ENCODE measurements at places on chromosomes 11 and 22.

DNA sequence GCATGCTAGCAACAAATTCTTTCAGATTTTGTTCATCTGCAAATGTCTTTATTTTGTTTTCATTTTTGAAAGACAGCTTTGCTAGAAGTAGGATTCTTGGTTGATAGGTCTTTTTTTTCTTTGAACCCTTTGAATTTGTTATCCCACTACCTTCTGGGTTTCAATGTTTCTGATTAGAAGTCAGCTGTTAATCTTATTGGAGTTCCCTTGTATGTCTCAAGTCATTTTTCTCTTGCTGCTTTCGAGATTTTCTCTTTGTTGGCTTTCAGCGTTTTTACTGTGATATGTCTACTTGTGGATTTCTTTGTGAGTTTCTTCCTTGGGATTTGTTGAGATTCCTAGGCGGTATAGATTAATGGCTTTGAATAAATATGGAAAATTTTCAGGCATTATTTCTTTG lies 27.2 kb upstream of the MS4A8 start:
- DNase-seq = no peak

DNA sequence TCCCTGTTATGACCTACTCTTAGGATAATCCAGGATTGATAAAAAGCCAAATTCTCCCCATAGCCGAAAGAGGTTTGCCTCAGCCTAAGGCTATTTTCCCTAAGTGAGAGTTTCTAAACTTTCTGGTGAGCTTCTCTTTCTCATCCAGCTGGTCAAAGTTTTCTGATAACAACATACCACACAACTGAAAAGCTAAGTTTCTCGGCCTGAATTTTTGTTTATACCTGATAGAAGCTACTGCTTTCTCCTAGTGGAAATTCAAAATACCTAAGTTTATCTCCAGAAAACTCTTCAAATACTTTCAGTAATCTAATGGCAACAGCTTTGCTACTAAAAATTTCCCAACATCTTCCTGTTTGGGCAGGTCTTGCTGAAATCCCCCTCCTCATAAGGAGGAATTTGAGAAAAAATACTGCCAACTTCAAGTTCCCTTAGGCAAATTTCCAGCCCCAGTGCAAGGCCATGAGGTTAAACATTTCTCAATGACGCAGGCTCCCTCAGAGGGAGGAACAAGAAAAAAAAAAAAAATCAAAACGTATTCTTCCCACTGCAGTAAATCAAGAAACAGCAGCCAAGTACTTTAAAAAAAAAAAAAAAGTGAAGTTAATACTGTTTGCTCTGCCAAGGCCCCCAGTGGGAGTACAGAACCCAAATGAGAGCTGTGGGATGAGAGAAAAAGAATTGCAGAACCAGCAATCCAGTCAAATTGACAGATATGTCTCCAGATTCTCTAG lies 127.0 kb downstream of the MRTFA start:
- DNase-seq = no peak

DNA sequence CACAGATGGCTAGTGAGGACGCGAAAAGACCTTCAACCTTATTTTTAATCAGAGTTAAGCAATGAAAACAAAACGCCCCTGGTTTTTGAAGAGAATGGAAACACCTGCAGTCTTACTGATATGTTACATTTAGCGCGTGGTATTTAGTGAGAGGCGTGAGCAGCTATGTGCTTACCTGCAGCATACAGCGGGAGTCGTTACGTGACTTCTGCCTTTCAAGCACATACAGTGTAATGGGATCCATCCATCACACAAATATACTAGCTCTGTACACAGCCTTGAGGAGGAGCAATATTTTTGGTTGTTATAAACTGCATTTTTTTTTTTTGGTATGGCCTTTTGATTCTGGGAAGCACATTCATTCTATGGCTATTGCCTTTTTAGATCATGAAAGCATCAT lies 5.5 kb downstream of the KRTAP5-2 start:
- DNase-seq = no peak

GRCh38 chr22:47919001-47919441 lies 1156.6 kb downstream of the TBC1D22A start:
- DNase-seq = no peak

- no peak for DNase-seq
These were observed 1.1 kb upstream of the SLC35F2 start for GRCh38 chr11:107859459-107860239.

- no peak for DNase-seq
These were observed 83.7 kb upstream of the DBX1 start for GRCh38 chr11:20243974-20244373.

- no peak for DNase-seq
These were observed 27.0 kb upstream of the LRRC55 start for GRCh38 chr11:57154739-57155138.

DNA sequence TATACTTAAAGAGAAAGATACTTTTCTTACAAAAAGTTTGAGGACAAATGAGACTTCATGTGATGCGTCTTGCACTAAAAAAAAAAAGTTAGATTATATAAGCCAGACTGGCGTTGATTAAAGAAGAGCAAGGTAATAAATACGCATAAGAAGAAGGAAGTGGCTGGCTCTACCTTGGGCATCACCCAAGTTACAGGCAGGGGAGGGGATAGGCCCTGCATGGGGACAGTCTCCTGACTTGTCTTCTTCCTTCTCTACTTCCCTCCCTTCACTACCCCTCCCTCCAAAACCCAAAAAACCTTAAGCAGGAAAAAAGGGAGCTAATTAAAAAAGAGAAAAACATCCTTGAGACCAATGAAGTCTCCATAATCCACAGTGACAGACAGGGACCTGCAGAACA lies 22.3 kb upstream of the TMA7B start:
- no peak for DNase-seq

DNA sequence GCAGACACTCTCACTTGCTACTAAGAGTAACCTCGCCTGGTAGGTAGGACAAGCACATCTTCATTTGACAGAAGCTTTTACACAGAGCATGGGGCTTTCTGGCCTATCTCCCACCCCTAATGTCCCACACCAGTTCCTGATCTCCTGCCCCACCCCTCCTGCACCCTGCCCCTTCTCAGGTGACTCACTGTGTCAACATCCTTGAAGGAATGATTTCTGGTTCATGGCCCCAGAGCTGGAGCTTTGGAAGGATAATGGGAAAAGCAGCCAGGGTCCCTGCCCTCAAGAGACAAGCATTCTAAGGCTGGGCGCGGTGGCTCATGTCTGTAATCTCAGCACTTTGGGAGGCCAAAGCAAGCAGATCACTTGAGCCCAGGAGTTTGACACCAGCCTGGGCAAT lies 47.2 kb downstream of the LRFN4 start:
- no peak for DNase-seq

DNA sequence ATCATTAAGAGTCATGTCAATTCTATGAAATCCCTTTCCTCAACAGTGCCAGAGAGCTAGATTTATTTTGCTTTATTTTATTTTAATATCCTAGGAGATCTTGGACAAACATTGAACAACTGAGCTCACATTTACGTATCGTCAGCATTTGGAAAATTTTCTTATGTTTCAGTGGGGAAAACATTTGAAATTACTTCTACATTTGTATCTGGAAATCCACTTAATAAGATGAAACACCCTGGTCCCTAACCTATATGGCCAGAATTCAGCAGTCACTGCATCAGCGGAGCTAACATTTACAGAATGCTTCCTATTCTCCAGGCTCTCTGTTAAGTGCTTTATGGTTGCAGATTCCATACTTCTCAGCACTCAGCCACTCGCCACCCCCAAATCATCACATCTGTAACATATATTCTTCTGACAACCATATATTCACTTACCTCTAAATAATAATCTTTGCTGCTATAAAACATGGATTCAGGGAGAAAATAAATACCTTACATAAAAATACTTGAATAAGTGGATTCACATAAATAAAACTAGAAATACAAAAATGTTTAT lies 773.9 kb downstream of the JRKL start:
- no peak for DNase-seq

GRCh38 chr11:57977709-57978108 lies 46.0 kb upstream of the OR9Q1 start:
- no peak for DNase-seq

- no peak for DNase-seq
These were observed 22.0 kb downstream of the PIH1D2 start for GRCh38 chr11:112051768-112052167.

- no peak for DNase-seq
These were observed 48.9 kb upstream of the KIRREL3 start for GRCh38 chr11:127049486-127049885.

GRCh38 chr11:21066030-21066429 lies 396.6 kb downstream of the NELL1 start:
- DNase-seq = no peak

DNA sequence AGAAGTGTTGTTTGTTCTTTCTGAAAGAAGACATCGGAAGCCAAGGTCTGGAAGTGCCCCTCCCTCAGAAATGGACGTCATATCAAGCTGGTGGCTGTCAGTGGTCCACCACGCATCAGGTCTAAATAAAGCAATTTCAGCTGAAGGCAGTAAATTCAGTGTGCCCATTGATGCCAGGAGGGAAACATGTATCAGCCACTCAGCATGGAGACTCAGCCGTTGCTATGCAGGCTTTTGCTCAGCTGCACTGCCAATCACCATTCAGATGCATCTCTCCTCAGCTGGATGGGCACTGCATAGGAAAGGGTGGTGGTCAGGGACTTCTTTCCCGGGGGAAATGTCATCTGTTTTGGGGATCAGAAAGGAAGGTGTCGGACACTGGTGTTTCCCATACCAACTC lies 878.2 kb downstream of the NTM start:
- DNase-seq = no peak

GRCh38 chr11:82791779-82792178 lies 58.1 kb upstream of the FAM181B start:
- DNase-seq = no peak

GRCh38 chr11:64088162-64089026 lies 52.7 kb downstream of the FLRT1 start:
- DNase-seq = no peak

DNA sequence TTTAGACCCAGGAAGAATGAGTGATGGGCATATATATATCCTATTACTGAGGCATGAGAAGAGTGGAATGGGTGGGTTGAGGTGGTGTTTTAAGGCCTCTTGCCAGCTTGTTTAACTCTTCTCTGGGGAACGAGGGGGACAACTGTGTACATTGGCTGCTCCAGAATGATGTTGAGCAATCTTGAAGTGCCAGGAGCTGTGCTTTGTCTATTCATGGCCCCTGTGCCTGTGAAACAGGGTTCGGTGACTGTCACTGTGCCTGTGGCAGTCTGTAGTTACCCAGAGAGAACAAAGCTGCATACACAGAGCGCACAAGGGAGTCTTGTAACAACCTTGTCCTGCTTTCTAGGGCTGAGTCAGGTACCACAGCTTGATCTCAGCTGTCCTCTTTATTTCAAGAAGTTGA lies 11.7 kb downstream of the LIMK2 start:
- no peak for DNase-seq

DNA sequence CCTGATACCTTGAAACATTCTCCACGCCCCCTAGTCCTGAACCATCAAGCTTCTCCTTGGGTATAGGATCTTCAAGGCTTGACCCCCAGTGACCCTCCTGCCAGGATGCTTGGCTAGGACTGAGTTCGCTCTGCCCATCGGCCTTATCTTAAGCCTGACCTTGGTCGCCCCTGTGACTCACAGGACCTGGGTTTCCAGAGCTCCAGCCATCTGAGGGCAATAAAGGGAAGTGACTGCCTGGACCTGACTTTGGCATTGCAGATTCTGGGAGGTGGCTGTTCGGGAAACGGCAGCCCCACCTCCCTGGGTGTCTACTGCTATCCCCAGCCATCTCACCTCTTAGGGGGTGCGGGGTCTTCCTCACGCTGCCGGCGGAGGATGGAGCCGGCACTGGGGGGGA lies 15.4 kb downstream of the CARD10 start:
- no peak for DNase-seq

DNA sequence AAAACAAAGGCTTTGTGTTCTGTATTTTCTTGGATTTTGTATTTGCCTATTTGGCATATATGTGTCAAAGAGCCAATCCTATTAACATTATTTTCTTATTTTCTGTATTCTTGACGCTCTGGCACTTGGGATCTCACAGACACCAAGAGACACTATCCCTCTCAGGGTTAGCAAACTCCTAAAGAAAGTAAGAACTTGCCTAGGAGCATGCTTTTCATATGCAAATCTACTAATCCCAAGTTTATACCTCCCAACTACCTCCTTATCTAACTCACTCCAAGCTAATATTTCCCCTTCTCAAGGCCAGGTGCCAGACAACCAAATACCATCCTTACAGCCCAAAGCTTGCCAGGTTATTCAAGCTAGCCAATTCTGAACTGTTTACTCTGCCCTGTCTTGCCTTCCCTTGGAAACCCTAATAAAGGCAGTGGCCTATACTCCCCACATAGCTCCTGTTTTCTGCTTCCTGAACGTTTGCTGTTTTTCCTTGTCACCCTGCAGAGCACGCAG lies 455.4 kb upstream of the ANO3 start:
- DNase-seq = no peak

DNA sequence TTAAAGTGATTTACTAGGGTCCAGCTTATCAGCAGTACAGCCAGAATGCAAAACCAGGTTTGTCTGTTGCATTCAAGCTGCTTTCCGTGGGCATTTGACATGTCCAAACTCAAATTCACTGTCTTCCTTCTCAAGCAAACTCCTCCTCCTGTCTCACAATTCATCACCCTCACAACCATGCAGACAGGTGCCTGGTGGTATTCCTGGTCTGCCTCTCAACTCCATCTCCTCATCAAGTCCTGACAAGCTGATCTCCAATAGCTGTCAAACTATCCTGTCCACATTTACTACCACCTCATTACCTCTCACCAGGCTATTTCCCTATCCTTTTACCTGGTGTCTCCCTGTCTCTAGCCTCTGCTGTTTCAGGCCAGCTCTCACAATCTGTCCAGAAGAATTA lies 49.1 kb upstream of the LYVE1 start:
- no peak for DNase-seq

GRCh38 chr22:33850193-33850592 lies 70.1 kb downstream of the LARGE1 start:
- no peak for DNase-seq

GRCh38 chr22:49815641-49816091 lies 12.0 kb downstream of the BRD1 start:
- DNase-seq = no peak

DNA sequence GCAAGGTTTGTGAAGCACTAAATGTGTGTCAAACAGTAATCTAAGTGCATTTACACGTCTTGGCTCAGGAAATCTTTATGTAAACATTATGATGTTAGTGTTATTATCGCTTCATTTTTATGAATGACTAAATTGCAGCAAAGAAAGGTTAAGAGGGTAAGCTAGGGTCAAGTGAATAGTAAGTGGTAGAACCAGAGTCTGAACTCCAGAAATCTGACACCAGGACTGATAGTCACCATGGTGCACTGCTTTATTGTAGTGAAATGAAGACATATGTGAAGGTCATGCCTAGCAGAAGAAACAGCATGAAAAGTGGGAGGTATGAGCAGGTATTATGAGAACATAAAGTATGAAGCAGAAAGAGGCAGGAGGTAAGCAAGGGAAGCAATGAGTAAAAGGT lies 368.7 kb upstream of the TENM4 start:
- DNase-seq = no peak
